Vagina (tissue), 2 donors: ENCODE measurements at places on chromosomes 3 and 15. TPM values are rescaled to one million over a fixed set of nuclear protein-coding genes. Genes with fewer than 3 reads are reported as not detected.
A peak's percentile ranks its signal among the peaks of the same experiment; 100 is the strongest.

Gene PDIA5
- total RNA-seq: 18.9 TPM

Gene CLDN1
- total RNA-seq: 48.6 TPM

- H3K27ac ChIP-seq: peak overlapping the region; percentile 88
- H3K27me3 ChIP-seq: no peaks in the 10 kb centered on the region
- DNase-seq: no peak
These were observed 18.1 kb downstream of the GBE1 start for GRCh38 chr3:81743096-81744025.

Gene PARP3
- 20.6 TPM for total RNA-seq

GRCh38 chr15:29064290-29064689, 178.5 kb downstream of the APBA2 start:
- H3K27ac ChIP-seq: no peak overlapping the region
- no peak for DNase-seq
- no peak overlapping the region for H3K4me3 ChIP-seq

Gene AP4E1
- total RNA-seq: 7.4 TPM

GRCh38 chr15:90482124-90483011, 47.4 kb upstream of the CRTC3 start:
- H3K27ac ChIP-seq: peak overlapping the region; percentile 52
- H3K4me1 ChIP-seq: peaks cover 11% of the 10 kb centered on the region
- H3K27me3 ChIP-seq: no peaks in the 10 kb centered on the region
- DNase-seq: no peak
- H3K36me3 ChIP-seq: peaks cover 60% of the 10 kb centered on the region

DNA sequence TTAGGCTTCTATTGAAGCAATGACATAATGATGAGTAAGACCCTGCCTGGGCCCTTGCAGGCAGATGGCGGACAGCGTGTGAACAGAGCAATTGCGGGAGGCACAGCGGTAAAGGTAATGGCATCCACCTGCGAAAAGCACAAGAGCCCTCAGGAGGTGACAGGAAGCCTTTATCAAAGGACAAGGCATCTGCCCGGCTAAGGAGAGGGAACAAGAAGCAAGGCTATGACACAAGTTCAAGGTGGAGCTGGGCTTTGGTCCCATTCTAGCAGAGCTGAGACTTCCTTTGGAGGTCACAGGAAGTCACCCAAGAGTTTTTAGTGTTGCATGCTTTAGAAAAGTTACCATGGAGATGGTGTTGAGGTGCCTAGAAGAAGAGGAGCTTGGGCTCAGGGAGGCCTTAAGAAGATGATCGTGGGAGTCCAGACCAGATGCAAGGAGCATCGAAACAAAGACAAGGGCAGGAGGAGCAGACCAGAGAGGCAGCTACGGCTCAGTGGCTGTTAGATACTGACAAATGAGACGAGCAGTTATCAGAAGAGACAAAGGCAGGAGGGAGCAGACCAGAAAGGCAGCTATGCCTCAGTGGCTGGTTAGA, 34.5 kb downstream of the OSBPL10 start:
- H3K27me3 ChIP-seq: no peaks in the 10 kb centered on the region
- no peak overlapping the region for H3K27ac ChIP-seq
- DNase-seq: no peak
- no peaks in the 10 kb centered on the region for H3K36me3 ChIP-seq

Gene DOCK3
- 0.98 TPM for total RNA-seq
